ENCODE measurements at places on chromosomes 6 and 20.

GRCh38 chr6:105189026-105189820, 9.4 kb upstream of the POPDC3 start:
- no peak for ATAC-seq

DNA sequence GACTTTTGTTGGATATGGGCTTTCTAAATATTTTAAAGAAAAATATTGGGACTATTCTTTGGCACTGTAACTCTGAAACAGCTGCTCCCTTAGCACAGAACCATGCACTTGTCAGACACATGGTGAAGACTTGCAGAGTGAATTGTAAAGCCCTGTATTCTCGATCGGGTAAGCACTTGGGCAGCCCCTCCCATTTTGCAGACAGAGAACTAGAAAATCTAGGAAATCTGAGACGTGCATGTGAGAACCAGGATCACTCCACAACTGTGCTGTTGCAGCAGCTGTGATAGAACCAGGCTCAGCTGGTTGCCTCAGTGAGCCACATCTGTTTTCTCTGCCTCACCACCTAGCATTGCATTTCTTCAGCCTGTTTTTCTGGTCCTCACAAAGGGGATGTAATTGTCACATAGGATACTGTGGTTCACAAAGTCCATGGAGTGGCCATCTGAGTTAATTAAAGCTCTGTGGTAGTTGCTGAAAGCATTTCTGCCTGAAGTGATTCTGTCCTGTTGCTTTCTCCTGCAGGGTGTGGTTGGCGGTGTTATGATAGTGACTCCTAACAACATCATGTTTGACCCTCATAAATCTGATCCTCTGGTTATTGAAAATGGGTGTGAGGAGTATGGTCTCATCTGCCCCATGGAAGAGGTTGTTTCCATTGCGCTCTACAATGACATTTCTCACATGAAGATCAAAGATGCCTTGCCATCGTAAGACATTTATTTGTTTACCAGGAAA, 71.8 kb upstream of the HINT3 start:
- ATAC-seq, result no peak

DNA sequence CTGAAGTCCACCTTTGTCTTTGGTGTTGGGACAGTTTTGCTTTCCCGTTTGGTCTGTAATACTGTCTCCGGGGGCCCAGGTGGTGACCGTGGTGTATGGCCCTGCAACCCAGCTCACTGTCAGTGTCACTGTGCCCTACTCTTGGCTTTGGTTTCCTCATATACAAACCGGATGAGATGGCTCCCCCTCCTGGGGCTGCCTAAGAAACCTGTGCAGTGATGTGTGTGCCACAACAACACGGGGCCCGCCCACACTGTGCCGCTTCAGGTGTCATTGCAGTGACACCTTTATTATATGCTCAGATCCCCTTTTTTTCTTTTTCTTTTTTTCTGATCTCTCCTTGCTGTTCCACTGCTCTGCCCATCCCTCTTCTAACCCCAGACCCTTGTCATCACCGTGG, 73.9 kb downstream of the RAMACL start:
- no peak for ATAC-seq

GRCh38 chr20:45101333-45101850, 465 bp upstream of the KCNS1 start:
- ATAC-seq, result no peak

DNA sequence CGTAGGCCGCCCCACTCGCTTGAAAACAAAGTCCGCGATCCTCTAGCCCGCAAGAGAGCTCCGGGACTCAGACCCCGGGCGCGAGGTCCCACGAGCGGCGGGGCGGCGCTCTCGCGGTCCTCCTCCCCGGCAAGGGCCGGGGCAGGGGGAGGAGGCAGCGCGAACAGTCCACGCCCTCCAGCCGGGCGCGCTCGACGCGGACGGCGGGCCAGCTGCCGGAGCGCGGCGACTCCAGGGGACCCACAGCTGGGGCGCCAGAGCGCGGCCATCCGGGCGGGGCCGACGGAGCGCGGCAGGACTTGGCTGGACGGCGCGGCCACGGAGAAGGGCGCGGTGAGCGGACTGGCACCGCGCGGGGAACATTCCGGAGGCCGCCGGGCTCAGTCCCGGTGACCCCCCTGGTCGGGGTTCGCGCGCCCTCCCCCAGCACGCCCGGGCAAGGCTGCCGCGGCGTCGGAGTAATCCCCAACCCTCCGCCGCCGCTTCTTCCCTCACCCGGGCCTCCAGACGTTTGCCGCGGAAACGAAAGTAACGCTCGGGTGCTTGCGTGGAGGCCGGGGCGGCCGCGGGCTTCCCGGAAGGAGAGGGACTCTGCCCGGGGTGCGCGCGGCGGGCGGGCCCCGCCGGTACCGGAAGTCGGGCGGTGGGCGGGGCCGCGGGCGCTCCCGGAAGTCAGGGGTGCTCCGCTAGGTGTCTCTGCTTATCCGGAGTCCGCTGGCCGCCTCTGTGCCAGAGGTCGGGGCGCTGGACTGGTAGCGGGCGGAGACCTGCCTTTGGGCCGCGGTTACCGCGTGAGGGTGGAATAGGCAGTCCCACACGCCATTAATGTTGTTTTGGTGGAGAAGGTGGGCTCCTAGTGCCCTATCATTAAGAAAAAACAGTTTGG, at the start of gene RIPK1:
Gene RIPK1, plus strand, starts transcription at position 166 of the 886 bp plus-strand sequence. CDS start 8,330 bp downstream, outside the sequence.
- ATAC-seq, result peak; percentile 88

- peak; percentile 89 for ATAC-seq
Observed at GRCh38 chr6:56851541-56852259, 103.2 kb upstream of the BEND6 start.

GRCh38 chr6:32086661-32087573, 22.2 kb downstream of the TNXB start:
- ATAC-seq, result peak; percentile 35

- no peak for ATAC-seq
Observed at GRCh38 chr6:38404355-38404754, 235.4 kb downstream of the BTBD9 start.

DNA sequence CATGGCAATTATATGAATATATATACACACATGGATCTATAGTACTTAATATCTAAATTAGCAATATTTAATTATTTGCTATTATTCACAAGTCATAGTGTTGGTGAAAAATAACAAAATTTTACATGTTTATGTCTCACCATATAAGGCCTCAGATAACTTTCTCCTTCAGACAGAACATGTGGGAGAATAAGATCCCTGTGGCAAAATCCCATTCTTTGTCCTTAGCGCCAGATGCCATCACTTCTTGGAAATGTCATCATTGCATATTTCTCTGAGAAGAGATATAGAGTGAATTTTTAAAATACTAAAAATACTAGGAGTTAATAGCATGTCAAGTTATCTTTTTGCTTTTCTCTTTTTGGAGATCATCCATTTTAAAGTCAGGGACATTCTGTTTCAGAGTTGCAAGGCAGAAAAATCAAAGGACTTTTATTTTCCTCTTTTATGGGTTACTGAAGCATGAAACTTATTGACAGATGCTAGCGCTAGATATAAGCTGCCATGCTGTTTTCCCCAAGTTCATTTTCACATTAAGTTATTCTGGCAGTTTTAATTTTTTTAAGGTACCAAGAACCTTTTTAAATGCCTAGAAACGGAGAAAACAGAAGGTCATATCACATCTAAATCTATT, 30.4 kb upstream of the STXBP5 start:
- no peak for ATAC-seq

Measured in SK-N-SH treated with all-trans-retinoic acid at 6 μM for 48 hours (cell line).